ENCODE measurements at places on chromosomes 12 and 14.

DNA sequence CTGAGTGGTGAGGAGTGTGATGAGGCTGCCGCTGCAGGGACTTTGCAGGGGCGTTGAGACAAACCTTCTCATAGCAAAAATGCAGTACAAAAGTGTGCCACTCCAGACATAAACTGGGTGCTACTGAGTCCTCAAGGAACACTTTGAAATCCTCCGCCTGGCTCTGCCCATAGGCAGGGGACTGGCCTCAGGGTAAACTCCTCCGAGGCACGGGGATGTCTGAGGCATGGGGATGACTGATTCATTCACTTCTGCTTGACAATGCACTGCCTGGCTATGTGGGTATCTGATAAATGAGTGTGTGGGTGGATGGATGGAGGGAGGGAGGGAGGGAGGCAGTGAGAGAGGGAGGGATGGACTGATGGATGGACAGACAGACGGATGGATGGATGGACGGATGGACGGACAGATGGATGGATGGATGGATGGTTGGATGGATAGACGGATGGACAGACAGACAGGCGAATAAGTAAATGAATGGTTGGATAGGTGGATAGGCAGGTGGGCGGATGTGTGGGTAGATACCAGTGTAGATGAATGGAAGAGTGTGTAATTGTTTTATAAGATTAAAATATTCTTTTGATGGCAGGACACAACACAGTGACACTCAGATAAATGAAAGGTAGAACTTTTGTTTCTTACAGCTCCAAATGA lies 2.1 kb upstream of the BDKRB2 start:
- no peak for DNase-seq

DNA sequence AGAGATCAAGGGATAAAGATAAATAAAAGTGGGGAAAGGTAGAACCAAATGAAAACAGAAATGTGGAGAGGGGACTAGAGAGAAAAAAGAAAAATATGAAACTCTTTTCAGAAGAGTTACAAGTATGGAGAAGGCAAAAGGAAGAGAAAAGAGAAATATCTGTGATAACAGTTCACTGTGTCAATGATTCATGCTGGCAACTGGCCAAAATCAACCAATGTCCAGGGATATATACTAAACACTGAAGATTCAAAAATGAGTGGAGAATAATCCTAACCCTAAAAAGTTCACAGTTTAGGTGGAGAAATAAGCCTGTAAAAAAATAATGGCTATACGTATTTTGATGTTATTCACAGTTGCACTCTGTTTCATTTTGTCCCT lies 372.3 kb upstream of the KITLG start:
- DNase-seq: no peak

DNA sequence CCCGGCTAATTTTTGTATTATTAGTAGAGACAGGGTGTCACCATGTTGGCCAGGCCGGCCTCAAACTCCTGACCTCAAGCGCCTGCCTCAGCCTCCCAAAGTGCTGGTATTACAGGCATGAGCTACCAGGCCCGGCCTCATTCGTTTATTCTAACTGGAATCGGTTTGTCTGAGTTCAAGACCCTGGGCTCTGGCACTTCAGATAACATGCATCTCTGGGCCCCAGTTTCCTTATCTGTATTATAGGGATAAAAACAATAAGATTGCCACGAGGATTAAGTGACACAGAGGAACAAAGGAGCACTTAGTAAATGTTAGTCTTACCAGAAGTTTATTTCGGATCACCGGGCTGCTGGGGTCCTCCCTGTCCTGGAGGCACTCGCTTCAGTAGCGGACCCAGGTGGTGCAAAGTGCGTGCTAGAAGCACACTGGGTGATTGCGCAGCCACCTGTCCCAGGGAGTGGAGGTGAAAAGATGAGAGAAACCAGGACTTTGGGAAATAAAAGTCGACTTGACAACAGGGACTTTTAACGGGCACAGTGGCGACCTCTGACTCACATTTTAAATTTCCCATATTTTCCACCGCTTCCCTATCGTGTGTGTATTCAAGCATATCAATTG lies 37.5 kb downstream of the ACACB start:
- no peak for DNase-seq

DNA sequence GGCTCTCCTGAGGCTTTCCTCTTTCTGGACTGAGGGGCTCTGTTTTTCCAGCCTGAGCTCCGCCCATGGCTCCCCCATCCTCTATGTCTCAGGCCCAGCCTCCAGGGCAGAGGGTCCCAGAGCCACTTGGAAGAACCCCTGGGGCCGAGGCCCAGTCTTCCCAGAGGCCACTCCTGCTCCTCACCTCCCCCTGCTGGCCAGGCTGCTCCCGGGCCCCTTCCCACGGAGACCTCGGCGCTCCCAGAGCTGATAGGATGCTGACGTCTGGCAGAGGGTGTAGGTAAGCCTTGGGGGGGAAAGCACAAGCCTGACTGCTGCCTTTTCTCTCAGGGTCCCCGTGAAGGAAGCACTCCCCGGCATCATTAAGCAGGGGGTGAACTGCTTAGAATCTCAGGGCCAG lies 51.4 kb downstream of the ERH start:
- no peak for DNase-seq

DNA sequence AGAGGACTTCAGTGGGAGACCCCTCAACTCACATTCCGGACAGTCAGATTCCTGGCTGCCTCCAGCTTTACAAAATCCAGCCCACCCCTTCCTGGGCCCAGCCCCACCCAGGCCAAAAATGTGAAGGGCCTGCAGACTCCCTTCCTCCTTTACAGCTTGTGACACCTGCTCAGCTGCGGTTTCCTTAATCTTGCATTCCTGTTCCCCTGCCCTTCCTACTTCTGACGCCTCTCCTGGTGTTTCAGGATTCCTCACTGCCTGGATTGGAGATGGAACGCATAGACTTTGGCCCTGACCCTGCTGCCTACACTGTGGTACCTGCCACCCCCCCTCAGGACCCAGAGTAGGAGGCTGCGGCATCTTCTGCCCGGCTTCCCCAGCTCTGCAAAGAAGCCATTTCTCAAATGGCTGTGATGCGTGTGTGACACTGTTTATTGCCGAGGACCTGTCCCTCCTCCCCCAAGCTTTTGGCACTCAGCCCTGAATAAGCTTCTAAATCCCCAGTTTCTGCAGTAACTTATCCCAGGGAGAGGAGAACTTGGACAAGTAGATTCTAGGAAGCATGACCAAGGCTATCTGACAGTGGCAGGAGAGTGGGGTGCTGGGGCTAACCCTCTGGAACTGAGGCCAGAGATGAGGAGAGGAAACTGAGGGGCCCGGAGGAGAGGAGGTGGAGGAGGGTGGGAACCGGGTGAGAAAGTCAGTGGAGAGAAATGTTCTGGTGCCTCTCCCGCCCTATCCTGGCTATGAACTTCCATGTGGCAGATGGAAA lies 24.9 kb upstream of the BCDIN3D start:
- no peak for DNase-seq

DNA sequence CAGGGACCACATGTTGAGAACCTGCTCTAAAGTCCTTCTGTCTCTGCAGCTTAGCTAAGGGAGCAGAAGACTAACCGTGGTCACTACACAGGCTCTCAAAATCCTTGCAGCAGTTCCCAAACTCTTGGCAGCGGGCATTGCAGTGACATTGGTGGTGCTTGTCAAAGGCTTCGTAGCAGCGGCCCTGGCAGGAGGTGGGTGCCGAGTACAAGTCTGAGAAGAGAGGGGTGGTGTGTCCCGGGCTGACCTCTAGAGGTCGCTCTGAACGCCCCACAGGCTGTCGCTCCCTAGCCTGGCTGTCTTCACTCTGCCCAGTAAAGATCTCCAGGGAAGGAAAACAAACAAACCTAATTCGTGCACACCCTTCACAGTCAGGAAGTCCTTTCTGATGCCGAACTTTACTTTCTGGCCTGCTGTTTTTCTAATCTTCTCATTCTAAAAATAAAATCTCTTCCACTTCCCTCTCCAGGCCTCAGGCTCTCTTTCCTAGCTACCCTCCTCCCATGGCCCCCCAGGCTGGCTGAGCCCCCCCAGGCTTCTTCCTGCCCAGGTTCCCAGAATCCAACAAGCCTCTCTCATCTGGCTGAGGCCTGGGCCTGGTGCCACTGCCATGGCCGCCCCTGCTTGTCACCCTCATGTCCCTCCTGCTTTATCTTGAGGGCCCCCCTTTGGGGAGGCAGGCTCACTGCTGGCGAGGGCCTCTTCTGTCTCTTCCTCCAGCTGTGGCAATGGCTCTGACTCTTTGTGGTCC lies 7.7 kb downstream of the ENDOU start:
- DNase-seq: peak; percentile 81

DNA sequence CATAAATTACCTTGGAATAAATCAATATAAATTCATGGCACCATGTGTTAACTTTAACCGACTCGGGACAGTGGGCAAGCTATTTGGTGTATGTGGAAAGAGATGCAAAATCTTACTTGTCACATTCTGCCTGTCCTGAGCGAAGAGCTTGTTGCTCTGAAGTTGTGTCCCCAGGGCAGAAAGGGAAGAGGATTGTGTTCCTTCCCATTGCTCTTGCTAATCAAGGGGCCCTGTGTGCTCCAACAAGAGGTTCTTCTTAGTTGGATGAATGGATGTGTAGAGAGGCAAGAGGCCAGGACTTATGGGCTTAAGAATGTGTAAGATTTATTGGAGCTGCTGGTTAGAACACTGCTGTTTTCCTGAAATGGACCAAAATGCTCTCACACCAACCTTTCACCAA lies 36.5 kb upstream of the FRS2 start:
- DNase-seq: no peak

GRCh38 chr12:113396200-113396599 lies 7.5 kb downstream of the SDS start:
- no peak for DNase-seq

- no peak for DNase-seq
Measured at GRCh38 chr12:52759695-52760094, 17.4 kb downstream of the KRT76 start.

DNA sequence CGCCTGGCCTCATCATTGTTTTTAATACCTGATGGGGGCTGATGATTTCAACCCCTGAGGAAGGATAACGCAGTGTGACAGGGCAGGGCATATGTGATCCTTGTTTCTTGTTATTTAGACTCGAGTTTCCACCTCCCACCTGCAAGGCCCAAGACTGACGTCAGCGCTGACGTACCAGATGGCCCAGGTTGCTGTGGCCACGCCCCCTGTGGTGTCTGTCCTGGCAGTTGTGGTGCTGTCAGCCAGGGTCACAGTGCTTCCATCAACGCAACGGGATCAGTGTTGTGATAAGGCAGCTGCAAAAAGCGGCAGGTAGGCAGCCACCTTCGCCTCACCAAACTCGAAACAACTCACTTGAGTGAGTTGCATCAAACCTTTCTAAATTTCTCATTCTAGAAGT lies 18.4 kb downstream of the DDX51 start:
- no peak for DNase-seq

- no peak for DNase-seq
Measured at GRCh38 chr12:48750769-48751356, 34.4 kb upstream of the CCNT1 start.

GRCh38 chr14:79328863-79329262 lies 882.4 kb downstream of the DIO2 start:
- DNase-seq: no peak

GRCh38 chr14:96364962-96365361 lies 1.6 kb downstream of the GSKIP start:
- no peak for DNase-seq

- no peak for DNase-seq
Measured at GRCh38 chr12:129790331-129790730, 113.5 kb downstream of the TMEM132D start.

- DNase-seq: no peak
Measured at GRCh38 chr14:101944451-101944850, 19.9 kb upstream of the DYNC1H1 start.

- no peak for DNase-seq
Measured at GRCh38 chr12:85955127-85955526, 81.0 kb downstream of the NTS start.

DNA sequence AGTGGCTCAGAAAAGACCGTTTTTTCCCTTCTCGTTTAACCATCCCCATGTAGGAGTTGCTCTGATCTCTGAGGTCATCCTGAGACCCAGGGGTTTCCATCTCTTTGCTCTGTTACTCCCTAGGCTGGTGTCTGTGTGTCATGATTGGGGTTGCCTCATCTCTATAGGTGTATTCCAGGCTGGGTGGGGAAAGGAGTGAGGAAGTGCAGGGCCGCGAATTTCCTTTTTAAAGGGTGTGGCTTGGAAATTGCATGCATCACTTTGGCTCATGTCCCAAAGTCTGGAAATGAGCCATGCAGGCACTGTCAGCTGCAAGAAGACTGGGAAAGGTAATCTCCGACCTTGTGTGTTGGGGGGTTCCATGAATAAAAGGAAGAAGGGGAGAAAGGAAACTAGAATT lies 201.9 kb downstream of the AACS start:
- no peak for DNase-seq

DNA sequence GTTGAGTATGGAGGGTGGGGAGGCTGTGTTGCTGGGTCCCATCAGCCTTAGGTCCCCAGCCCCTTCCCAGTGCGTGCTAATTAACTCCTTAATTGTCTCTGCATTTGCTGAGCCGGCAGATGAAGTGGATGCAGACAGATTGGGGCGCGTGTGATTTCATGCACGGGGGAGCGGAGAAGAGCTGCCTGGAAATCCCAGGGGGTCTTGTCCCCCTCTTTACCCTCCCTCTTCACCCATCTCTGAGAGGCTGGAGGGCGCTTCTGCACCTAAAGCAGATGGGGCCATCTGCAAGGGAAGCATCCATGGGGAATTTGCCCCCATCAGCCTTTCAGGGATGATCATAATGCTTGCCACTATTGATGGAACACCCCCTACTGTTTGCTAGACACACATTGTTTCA lies 4.4 kb upstream of the ASIC1 start:
- no peak for DNase-seq

- no peak for DNase-seq
Measured at GRCh38 chr14:68654471-68654941, 138.4 kb downstream of the ZFP36L1 start.

GRCh38 chr12:127722611-127723010 lies 544.4 kb upstream of the TMEM132C start:
- DNase-seq: no peak

DNA sequence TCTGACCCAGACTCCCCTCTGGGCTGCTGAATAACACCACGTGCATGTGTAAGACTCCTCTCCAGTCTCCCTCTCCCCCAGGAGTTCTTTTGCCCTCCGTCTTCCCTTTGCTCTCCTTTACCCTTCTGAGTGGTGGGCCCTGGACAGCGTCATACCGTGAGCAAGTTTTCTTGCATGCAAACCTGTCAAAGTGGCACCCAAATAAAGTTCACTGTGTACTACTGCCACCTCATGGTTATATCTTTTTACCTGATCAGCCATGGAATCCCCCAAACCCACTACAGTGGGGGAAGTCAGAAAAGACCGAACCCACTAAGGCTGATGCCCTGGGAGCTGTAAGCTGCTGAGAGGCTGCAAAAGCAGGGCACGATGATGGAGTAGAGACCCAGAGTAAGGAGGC lies 131.1 kb upstream of the VRK1 start:
- no peak for DNase-seq

DNA sequence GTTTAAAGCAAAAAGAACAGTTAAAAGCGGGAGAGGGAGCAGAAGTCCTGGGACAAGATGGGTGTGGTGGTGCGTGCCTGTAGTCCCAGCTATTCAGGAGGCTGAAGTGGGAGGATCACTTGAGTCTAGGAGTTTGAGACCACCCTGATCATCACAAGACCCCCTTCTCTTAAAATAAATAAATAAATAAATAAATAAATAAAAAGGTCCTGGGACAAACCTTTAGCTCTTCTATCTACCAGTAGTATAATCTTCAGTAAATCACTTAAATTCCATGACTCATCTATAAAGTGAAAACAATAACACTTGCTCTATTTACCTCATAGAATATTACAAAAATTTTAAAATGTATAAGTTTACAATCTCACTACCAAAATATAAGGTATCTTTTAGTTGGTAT lies 5.8 kb downstream of the RACGAP1 start:
- no peak for DNase-seq

Measured in uterus (tissue), 4 donors.